Activated CD8-positive, alpha-beta memory T cell treated with anti-CD3 and anti-CD28 coated beads, Interleukin-2, amount 10 ng/mL, durations not matched to agents 7 days and 5 days (primary cell): ENCODE measurements at places on chromosomes 5 and 9. TPM values are rescaled to one million over a fixed set of nuclear protein-coding genes. Genes with fewer than 3 reads are reported as not detected.

Gene SELENOP
- total RNA-seq = 0.53 TPM

Gene C9orf153
- total RNA-seq = 0.38 TPM

Gene ALDOB
- total RNA-seq = not detected

Gene C5orf15
- 20.9 TPM for total RNA-seq

Gene SPATA31E1
- not detected for total RNA-seq

Gene SPINK4
- not detected for total RNA-seq

Gene C9
- not detected for total RNA-seq

Gene CCDC69
- 73.1 TPM for total RNA-seq

Gene RORB
- total RNA-seq = 0.35 TPM

Gene ANKRD31
- 0.28 TPM for total RNA-seq

Gene SLC1A1
- 0.14 TPM for total RNA-seq

Gene SCGB3A1
- not detected for total RNA-seq

Gene IFNB1
- total RNA-seq = 1.2 TPM

Gene INIP
- 36.8 TPM for total RNA-seq

Gene PHF24
- total RNA-seq = not detected

Gene SLC6A3
- 0.07 TPM for total RNA-seq

Gene GGTA1
- total RNA-seq = not detected
